ENCODE measurements at places on chromosomes 4 and X.

- DNase-seq, result peak; percentile 84
Measured at GRCh38 chr4:185738038-185738552, 73.9 kb downstream of the SORBS2 start.

DNA sequence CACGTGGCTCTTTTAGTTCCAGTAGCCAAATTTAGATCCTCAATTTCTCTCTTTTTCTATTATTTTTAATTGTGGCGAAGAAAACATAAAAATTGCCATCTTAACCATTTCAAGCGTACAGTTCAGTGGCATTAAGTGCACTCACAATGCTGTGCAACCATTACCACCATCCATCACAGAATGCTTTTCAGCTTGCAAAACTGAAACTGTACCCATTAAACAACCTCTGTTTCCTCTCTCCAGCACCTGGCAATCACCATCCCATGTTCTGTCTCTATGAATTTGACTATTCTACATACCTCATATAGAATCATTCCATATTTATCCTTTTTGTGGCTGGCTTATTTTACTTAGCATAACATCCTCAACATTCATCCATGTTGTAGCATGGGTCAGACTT lies 74.9 kb downstream of the METTL14 start:
- DNase-seq, result no peak

DNA sequence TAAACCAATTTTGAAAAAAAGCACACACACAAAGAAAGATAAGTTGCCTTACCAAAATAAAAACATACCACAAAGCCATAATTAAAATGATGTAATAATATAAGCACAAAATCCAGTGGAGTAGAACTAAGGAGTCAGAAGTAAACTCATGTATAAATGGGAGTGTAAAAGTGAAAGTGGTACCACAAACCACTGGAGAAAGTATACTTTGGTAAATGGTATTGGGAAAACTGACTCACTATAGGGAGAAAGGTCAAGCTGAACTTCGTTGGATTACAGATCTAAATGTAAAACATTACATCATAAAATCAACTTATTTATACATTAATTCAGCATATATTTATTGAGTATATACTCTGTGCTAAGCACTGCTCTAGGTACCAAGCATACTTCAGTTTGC lies 46.3 kb upstream of the HHIP start:
- DNase-seq, result no peak

GRCh38 chrX:14927401-14927800 lies 54.2 kb downstream of the MOSPD2 start:
- DNase-seq, result no peak

- no peak for DNase-seq
Measured at GRCh38 chr4:15034071-15034764, 31.9 kb downstream of the CPEB2 start.

- DNase-seq, result no peak
Measured at GRCh38 chr4:170374770-170375169, 285.0 kb upstream of the AADAT start.

- no peak for DNase-seq
Measured at GRCh38 chrX:69324851-69325250, 159.6 kb upstream of the PJA1 start.

DNA sequence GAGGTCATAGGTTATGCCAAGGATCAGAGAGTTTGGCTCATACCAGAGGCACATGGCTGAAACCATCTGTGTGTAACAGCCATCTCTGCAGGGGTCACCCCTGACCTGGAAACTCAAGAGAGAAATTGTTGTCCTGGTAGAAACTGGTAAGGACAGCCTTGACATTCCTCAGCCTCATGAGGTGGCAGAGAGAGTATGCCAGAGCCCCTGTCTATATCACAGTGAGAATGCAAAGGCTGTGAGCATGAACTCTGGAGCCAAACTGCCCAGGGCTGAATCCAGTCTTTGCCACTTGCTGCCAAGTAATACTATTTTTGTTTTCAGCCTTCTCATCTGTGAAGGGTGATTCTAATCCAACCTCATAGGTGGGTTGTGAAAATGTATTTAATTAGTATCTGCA lies 37.1 kb upstream of the CCDC149 start:
- no peak for DNase-seq

DNA sequence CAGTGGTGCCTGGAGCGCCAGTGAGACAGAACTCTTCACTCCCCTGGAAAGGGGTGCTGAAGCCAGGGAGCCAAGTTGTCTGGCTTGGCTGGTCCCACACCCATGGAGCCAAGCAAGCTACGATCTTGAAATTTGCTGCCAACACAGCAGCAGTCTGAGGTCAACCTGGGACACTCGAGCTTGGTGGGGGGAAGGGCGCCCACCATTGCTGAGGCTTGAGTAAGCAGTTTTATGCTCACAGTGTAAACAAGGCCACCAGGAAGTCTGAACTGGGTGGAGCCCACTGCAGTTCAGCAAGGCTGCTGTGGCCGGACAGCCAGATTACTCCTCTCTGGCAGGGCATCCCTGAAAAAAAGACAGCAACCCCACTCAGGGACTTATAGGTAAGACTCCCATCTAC lies 149.5 kb downstream of the EDA2R start:
- no peak for DNase-seq

DNA sequence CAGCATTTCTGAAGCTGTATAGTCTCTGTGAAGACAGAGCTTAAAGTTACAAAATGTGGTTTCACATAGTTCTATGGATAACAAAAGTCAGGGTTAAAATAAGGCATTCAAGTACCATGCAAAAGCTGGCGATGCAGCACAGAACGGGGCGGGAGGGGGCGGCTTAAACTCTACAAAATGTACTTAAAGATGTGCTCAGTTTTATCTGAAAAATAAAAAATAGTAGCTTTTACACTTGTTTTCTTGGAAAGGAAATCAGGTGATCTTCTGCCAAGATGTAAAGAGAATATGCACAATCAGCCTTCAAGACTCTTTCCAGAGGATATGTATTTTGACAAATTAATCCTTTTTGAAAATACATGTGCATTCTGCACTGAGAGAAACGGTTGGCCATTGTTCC lies 301.7 kb upstream of the EMCN start:
- no peak for DNase-seq

GRCh38 chr4:142036795-142037583 lies 400.6 kb downstream of the IL15 start:
- DNase-seq, result no peak

GRCh38 chrX:122572461-122572860 lies 611.6 kb upstream of the GRIA3 start:
- DNase-seq, result no peak

- no peak for DNase-seq
Measured at GRCh38 chrX:133475521-133475920, 60.2 kb upstream of the GPC4 start.

- no peak for DNase-seq
Measured at GRCh38 chrX:131072871-131073571, 14.9 kb downstream of the ARHGAP36 start.

GRCh38 chr4:156158747-156159146 lies 205.1 kb upstream of the CTSO start:
- DNase-seq, result no peak

- DNase-seq, result peak; percentile 89
Measured at GRCh38 chr4:173074501-173074946, 94.1 kb upstream of the GALNT7 start.

- peak; percentile 35 for DNase-seq
Measured at GRCh38 chr4:103915224-103915869, 195.6 kb upstream of the TACR3 start.

DNA sequence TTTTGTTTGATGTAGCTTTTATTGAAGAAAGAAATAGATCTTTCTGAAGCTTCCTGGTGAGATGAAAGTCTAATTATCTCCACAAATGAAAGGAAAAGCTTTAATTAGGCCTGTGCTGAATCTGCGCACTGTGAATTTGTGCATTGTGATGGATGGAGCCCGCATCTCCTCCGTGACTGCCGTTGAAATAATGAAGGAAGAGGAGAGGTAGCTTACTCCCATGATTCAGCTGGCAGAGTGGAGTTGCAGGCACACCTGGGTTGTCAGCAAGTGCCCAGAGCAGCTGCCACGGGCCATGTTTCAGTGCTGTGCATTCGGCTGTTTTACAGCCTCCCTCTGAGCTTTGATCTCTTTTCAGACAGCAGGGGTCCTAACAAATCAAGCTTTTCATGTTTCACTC lies 735.3 kb upstream of the TENM3 start:
- no peak for DNase-seq

DNA sequence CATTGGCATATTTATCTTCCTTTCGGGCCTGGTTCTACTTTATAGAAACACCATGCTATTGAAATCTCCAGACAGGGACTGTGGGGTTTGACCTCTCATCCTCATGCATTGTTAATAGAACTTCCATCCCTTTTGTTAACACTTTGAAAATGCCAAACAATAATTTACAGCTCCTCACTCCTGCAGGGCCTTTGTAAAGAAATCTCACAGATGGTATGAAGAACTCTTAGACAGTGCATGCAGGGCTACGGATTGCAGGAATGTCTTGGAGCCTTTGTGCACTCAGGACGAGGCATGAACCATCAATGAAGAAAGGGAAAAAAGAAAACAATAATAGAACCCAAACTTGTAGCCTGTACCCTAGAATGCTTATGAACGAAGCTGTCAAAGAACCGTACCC lies 92.8 kb upstream of the TMEM47 start:
- no peak for DNase-seq

- DNase-seq, result peak; percentile 43
Measured at GRCh38 chr4:7581477-7581876, 146.7 kb upstream of the PSAPL1 start.

DNA sequence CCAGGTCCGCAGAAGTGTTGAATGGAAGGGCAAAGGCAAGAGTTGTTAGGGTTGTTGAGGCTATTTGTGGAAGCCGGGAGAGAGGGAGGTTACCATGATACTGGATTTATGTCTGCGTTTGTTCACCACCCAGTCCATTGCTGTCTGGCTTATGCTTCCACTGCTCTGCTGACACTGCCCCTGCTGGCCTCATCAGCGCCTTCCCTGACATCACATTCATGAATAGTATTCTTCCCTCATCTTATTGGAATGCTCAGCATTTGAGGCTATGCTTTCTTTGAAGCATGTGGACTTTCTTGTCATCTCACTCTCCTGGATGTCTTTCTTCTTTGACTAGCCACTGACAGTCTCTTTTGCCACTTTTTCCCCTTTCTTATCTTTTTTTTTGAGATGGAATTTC lies 10.3 kb downstream of the GNL3L start:
- DNase-seq, result peak; percentile 47

DNA sequence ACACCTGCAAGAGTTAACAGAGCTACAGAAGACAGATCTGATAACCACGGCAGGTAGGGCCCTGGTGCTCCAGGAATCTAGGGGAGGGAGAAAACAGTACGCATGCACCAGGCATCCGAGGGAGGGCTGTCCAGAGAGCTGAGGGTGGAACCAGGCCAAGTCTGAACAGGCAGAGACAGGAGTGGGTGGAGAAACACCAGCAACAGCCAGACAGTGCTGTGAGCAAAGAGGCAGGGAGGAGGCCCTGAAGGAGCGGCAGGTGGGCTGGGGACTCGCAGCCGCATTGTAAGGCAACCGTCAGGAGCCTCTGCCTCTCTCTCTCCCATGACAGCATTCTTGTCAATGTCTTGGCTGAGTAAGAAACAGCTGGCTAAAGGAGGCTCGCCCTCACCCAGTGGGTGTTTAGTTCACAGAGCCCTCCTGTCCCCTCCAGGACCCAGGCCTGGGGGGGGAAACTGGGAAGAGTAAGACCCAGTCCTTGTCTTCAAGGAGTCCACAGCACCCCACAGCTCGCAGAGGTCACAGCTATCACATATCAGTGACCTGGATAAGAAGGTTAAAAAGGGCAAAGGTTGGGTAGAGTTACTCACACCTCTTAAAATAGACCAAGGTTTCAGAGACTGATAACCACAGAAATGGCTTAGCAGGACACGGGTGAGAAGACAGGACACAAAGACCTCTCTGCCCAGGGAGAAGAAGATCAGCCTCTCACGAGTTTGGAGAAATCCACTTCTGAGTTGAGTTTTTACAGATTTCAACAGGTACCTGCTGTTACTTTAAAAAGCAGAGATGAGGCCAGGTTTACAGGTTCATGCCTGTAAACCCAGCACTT lies 10.5 kb downstream of the ACSL1 start:
- peak; percentile 94 for DNase-seq

- no peak for DNase-seq
Measured at GRCh38 chr4:624705-625590, at the start of gene PDE6B. Gene PDE6B (plus strand): TSS chr4:625573. CDS start chr4:625627, 54 bp downstream.

- peak; percentile 90 for DNase-seq
Measured at GRCh38 chr4:118327554-118328241, 25.1 kb downstream of the PRSS12 start.

- no peak for DNase-seq
Measured at GRCh38 chr4:86683167-86683566, 89.1 kb downstream of the PTPN13 start.

DNA sequence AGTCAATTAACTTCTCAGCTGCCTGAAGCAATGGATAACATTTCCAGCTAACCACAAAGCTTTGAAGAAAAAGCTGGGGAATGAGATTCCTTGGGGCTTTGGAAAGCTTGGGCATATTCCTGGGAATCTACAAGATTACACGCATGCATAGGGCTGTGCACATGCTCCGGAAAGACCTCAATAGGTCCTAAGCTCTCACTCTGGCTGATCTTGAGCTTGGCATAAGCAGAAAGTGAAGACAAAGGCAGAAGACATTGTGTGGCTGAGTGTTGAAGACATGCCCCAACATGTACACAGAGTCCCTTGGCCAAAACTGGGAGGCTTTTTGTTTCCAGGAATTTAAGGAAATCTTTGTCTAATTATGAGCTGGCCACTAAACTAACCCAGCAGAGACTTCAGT lies 31.2 kb downstream of the ATG4A start:
- DNase-seq, result no peak

- DNase-seq, result peak; percentile 55
Measured at GRCh38 chr4:54063737-54064316, 578 bp downstream of the CHIC2 start.

GRCh38 chrX:10041383-10041782 lies 74.2 kb downstream of the CLDN34 start:
- no peak for DNase-seq

- DNase-seq, result no peak
Measured at GRCh38 chr4:169618286-169618685, 2.1 kb upstream of the CLCN3 start.

DNA sequence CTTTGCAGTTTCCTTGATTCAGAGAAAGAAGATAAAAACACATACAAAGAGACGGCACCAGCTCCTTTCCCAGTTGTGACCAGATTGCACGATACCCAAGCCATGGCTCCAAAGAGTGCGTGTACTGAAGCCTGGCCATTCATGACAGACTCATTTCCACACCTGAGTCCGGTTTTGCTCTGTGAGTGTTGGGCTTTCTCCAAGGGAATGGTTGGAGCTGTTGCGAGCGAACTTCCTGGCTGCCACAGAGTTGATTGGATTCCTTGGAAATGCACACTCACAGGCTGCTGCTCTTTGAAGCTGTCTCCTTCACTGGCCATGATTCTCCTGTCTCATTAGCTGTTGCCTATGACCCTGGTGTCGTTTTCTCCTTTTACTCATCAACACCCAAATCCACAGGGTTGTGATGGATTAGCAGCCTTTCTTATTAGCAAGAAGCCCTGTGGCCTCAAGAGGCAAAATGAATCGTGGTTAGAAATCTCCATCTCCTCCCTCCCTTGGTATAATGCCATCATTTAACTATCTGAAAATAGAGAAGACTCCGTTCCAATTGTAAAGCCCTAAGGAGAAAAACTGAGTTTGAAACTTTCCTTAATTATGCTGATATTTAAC lies 43.9 kb upstream of the BBS12 start:
- no peak for DNase-seq

DNA sequence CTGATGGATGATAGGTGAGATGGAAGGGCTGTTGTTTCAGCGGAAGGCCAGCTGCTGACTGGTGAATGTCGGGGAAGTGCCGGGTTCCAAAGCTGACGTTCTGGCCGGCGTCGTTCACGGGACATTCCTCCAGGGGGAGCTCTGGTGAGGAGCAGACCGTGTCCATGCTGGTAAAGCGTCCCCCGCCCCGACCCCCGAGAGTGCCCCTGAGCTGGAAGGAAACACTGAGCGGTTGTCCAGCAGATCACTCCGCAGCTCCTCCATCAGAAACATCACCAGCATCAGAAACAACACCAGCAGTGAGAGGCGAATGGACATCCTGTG lies 18.6 kb upstream of the ADRA2C start:
- DNase-seq, result no peak
